NCI-H1694 (cell line): ENCODE measurements at places on chromosomes 11 and 22.

GRCh38 chr11:64419818-64420485, 61.0 kb downstream of the RPS6KA4 start:
- DNase-seq: no peak

DNA sequence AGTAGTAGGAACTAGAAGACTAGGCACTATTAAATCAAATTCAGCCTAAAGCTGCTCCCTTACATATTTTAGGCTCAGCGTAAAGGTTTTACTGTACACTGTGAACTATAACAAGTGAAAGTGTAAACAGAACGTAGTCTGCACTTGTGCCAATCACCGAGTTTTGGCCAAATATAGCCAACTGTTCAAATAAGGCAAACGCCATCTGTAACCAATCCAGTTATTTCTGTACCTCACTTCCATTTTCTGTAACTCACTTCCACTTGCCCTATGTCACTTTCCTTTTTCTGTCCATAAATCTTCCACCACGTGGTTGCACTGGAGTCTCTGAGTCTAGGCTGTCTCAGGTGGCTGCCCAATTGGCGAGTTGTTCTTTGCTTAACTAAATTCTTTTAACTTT, 2132.2 kb downstream of the LRRC4C start:
- DNase-seq: no peak

- no peak for DNase-seq
These were observed 49.8 kb upstream of the BLID start for GRCh38 chr11:122165607-122166371.

GRCh38 chr11:7056828-7057513, 31.8 kb upstream of the RBMXL2 start:
- no peak for DNase-seq

DNA sequence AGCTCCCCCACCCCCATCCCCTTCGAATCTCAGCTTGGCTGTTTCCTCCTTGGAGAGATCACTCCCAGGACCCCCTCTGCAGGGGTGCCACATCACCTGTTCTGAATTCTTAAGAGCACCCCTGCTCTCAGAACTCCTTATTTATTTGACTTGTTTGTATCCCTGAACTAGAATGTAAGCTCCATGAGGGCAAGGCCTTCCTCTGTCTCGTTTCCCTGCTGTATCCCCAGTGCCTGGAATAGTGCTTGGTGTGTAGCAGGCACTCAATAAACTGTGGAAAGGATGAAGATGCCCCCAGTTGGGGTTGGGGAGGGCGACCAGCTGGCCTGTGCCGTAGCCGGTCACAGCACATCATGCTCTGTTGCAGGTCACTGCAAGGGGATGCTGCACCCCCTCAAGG, 3.6 kb upstream of the MDK start:
- DNase-seq: no peak

DNA sequence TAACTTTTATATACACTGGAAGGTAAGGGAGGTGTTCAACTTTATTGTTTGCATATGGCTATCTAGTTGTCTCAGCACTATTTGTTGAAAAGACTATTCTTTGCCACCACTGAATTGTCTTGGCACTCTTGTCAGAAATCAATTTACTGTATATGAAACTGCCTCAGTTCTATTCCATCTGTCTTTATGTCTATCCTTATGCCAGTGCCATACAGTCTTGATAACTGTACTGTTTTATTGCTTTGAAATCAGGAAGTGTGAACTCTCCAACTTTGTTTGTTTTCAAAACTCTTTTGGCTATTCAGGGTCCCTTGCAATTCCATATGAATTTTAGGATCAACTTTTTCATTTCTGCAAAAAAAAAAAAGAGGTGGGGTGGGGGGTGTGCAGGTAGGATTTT, 77.2 kb downstream of the PRSS23 start:
- DNase-seq: no peak

- no peak for DNase-seq
These were observed 528 bp downstream of the FIBP start for GRCh38 chr11:65887723-65888162.

- DNase-seq: no peak
These were observed 2.0 kb upstream of the CABP7 start for GRCh38 chr22:29717789-29718188.

DNA sequence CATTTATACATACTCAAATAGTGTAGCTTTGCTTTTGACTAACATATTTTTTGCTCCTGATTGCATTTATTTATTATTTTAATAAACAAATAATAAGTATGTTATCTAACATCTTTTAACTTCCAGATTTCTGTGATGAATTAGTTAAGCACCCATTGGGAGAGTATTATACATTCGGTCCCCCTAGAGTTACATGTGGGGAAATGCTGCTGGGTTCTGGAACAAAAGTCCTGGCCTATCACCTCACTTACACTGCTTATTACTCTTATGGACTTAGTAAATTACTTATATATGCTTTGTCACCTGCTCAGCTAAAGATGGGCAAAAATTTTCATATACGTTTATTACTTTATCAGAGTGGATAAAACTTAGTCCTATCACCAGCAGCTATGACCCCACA, 1163.0 kb downstream of the FAM181B start:
- DNase-seq: no peak

DNA sequence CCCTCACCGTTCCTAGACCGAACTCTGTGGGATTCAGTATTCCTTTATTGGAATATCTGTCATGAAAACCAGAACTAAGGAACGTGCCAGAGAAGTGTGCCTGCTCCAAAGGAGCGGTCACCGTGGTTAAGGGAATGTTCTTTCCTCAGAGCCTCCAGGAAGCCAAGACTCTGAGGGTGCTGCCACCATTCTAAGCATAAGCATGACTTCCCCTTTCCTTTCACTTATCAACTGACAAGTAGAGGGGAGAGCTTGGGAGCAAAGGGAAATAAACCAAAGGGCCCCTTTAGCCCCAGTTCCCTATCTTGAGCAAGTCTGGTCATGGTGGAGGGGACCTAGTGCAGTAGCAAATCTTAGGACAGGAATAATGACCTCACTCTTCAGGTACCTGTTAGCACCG, 26.8 kb downstream of the CTR9 start:
- DNase-seq: no peak

GRCh38 chr11:2525941-2526807, 81.4 kb downstream of the KCNQ1 start:
- no peak for DNase-seq

DNA sequence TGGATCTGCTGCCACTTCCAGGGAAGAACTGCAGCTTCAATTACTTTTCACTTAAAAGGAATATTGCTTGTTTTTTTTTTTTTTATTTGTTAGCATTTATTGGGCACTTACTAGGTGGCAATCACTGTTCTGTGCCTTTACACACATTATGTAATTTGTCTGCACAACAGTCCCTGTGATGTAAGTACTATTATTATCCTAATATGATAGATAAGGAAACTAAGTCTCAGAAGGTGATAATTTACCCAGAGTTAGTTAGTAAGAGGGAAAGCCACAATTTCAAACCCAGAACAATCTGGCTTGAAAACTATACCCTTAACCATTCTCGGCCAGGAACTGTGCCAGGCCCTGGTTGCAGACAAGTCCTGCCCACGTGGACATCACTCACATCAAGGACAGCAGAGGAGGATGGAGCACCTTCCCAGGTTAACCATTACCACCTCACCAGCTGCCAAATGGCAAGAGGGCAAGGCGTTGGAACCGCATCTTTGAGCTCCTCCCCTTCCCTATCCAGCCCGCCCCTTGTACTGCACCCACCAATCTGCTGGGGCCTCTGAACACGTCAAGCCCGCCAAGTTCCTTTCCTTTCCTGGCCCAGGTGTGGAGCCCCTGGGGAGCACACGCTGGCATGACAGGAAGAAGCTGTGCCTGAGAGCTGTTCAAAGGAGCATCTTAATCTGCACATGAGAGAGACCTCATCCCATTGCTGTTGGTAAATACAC, 78.4 kb downstream of the NAV2 start:
- DNase-seq: no peak

DNA sequence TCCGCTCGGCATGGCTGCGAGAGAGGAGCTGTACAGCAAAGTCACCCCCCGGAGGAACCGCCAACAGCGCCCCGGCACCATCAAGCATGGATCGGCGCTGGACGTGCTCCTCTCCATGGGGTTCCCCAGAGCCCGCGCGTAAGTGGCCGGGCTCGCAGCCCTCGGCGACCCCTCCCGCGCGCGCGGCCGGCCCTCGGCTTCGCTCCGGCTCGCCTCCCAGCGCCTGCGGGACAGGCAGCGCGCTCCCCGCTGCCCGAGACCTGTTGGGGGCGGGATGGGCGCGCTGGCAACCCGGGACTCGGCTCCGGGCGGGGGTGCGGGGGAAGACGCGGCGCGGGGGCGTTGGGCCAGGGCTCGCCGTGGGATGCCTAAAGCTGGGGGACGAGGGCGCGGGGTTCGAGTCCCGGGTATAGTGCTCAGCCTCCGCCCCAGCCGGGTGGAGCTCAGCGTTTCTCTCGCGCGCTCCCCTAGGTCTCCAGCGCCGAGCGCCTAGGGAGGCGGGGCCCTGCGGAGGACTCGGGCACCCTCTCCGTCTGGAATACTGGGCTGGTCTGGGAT, 630 bp downstream of the UBASH3B start:
- no peak for DNase-seq

DNA sequence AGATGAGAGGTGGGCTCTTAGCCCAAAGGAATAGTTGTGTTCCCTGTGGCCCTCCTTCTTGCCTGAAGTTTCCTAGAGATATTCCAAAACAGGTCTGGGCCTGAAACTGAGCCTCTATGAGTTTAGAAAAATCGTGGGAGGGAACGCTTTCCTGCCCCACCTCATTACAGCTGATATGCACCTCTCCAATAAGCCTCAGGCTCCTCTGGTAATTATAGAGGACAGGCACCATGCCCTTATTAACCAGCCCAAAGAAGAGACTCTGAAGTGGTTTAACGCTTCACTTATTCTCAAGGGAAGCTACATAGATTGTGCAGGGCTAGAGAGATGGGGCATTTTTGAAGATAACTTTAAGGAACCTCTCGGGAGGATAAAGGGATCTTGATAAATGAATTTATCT, 3.4 kb upstream of the MPZL2 start:
- DNase-seq: no peak

DNA sequence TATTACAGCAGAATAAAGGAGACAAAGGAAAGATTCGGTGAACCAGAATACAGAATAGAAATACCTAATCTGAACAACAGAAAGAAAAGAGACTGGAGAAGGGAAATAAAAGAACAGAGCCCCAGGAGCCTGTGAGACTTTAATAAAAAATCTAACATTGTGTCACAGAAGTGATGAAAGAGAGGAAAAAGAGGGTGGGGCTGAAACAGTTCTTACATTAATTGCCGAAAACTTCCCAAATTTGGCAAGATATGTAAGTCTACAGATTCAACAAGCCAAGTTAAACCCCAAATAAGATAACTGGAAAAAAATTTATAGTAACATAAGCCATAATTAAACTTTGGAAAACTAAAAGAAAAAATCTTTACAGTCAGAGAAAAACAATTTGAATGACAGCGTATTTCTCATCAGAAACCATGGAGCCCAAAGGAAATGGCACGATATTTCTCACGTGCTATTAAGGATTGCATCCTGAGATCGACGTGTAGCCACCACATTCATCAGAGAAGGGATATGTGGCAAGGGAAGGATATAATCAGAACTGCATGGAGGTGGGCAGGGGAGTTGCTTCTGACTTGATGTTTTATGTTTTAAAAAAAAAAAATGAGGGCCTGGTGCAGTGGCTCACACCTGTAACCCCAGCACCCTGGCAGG, 73.9 kb downstream of the SGSM3 start:
- DNase-seq: no peak

DNA sequence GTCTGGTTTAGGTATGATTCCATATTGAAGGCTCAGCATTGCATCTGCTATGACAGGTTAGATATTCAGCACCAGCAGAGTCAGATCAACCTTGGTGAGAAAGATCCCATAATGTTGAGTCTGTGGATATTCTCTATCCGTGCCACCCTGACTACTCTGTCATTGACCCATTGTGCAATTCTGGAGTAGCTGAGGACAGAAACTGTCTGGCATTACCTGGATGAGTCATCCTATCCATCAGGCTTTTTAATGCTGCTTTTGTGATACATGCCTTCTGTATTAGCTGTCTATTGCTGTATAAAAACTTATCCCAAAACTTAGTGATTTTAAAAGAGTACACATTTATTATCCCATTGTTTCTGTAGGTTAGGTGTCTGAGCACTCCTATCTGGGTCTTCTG, 189.1 kb upstream of the FAT3 start:
- DNase-seq: no peak

DNA sequence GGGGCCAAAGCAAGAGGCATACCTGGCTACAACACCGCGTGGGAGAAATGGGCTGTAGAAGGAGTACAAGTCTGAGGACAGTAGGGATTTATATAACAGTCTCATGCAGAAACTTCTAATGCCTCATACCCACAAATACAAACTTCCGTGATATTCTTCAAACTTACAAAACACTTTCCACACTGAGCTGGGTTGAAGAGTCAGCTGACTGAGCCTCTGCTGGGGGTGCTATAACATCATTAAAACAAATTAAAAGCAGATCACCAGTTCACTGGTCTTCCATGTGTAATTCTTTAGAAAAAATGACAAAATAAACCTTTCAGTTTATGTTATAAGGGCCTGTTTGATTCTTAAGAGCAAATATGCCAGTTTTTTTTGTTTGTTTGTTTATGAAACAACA, 92.0 kb downstream of the MUC15 start:
- no peak for DNase-seq

- DNase-seq: no peak
These were observed 498.3 kb upstream of the TENM4 start for GRCh38 chr11:79939111-79939510.

DNA sequence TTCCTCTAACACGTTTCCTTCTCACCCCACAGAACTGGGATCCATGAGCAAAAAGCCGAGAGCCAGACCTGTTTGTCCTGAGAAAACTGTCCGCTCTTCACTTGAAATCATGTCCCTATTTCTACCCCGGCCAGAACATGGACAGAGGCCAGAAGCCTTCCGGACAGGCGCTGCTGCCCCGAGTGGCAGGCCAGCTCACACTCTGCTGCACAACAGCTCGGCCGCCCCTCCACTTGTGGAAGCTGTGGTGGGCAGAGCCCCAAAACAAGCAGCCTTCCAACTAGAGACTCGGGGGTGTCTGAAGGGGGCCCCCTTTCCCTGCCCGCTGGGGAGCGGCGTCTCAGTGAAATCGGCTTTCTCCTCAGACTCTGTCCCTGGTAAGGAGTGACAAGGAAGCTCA, 24.0 kb downstream of the CD5 start:
- DNase-seq: no peak

DNA sequence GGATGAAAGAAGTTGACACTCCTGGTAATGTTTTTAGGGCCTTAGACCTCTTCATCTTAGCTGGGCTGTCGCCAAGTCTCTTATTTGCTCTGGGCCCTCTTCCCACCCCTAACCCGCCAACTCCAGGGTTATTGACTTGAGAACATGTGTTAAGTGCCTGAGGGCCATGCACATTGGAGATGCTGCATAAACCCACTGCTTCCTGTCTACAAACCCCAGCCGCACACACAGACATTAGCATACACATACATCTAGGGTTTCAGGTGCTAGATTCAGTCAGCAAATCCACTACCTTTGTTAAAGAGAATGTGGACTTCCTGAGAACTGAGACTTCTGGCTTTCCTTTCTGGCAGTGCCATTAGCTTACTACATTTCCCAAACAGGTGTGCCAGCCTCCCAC, 817 bp downstream of the PANX3 start:
- DNase-seq: no peak

- no peak for DNase-seq
These were observed 35.1 kb upstream of the WNT11 start for GRCh38 chr11:76241243-76242000.

- DNase-seq: no peak
These were observed 463.3 kb downstream of the BRD1 start for GRCh38 chr22:49364398-49364797.
